ENCODE measurements at places on chromosomes 4 and X.
A peak's percentile ranks its signal among the peaks of the same experiment; 100 is the strongest.

DNA sequence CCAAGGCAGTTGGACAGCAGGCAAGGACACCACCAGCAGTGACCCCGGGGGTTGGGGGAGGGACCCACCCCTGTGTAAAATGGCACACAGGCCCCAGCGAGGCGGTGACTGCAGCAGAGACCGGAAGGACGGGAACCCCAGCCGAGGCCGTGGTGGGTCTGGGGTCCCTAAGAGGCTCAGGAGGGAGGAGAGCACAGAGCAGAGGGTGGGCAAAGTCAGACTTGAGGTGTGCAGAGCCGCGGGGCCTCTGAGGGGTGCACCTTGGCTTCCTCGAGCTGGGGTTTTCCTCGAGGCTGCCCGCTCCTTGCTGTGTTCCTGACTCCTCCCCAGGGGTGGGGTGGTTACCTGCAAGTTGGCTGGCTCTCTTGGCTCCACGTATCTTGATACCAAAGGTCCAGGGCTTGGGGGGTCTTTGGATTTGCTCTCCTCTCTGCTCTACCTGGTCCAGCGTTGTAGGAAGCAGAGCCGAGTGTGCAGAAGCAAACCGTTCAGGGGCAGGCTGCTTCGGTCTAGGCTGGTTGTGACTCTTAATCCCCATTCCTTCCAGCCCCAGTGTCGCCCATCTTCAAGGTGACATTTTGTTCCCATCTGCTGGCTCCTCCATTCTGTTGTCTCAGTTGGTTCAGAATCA is 37.9 kb upstream of the SORCS2 start:
- DNase-seq = no peak

DNA sequence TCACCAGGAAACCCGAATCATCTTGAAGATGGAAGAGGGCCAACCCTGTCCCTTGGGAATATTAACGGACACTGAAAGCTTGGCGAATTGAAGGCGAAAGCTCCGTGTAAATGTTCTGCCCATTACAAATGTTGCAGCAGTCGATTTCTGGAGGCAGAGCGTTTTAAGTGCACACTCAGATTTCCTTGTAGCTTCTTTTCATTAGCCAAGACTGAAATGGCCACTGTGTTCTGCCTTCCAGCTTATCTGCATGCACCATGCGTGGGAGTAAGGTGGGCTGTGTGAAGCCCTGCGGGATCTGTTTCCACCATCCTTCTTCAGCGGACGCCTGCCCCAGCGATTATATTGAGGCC is 1.3 kb downstream of the SMIM20 start:
- DNase-seq = no peak

DNA sequence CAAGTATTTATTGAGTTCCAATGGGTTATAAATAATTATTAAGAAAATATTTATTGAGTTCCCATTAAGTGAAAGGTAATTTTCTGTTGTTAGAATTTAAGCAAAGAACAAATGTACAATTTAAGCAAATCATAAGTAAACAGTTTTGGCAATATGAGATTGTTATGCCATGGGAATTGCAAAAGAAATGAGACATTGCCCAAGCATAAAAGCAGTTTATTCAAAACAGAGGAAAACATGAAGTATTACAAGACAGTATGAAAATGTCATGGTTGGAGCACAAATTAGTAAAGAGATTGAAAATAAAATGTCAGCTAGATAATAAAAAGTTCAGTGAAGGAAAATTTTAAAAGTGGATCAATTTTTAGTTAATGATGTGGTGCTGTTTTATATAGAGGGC is 706.1 kb upstream of the EPHA5 start:
- no peak for DNase-seq

DNA sequence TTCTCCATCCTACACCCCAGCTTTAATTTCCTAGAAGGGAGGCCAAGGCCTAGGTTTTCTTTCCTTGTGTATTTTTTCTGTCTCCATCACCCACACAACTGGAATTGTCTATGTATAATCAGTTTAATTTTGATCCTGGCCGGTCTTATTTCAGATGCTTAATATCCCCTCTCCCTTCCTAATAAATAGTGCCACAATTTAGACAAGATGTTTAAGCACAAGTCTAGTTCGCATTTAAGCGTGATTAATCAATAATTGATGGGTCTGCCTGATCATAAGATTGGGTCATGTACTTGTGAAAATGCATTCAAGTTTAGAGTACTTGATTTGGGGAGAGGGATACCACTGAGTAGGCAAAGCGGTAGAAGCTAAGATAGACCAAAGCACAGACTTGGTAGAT is 2.4 kb downstream of the BMP2K start:
- no peak for DNase-seq

GRCh38 chrX:103697687-103698086 is 11.2 kb upstream of the MORF4L2 start:
- no peak for DNase-seq

DNA sequence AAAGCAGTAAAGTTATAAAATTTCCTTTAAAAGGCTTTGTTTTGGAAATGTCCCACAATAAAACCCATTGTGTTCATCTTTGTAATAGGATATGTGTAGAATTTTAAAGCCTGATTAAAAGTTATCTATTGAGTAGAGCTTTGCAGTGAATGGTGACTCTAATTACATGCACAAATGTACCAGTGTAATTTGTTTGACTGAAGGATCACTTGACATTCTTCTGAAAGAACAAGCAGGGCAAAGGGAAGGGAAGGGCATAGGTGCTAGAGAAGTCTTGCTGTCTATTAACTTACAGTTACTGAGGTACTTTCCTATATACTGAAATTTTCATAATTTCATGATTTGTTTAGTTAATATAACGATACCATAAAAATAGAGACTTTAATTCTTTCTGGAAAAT is 70.8 kb downstream of the STIM2 start:
- no peak for DNase-seq

DNA sequence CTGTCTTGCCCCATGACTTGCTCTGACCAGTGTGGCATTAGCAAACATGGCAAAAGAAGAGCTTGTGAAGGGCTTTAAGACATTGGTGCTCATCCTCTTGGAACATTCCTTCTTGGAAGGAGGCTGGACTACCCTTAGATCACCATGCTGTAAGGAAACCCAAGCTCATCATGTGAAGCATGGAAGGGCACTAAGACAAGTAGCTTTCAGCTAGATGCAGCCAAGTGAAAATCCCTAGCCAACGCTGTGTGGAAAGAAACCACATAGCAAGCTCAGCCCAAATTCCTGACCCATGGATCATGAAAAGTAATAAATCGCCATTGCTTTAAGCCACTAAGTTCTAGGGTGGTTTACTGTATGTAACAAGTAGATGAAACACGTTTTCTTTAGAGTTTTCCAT is 12.4 kb upstream of the PACRGL start:
- DNase-seq = peak; percentile 94

DNA sequence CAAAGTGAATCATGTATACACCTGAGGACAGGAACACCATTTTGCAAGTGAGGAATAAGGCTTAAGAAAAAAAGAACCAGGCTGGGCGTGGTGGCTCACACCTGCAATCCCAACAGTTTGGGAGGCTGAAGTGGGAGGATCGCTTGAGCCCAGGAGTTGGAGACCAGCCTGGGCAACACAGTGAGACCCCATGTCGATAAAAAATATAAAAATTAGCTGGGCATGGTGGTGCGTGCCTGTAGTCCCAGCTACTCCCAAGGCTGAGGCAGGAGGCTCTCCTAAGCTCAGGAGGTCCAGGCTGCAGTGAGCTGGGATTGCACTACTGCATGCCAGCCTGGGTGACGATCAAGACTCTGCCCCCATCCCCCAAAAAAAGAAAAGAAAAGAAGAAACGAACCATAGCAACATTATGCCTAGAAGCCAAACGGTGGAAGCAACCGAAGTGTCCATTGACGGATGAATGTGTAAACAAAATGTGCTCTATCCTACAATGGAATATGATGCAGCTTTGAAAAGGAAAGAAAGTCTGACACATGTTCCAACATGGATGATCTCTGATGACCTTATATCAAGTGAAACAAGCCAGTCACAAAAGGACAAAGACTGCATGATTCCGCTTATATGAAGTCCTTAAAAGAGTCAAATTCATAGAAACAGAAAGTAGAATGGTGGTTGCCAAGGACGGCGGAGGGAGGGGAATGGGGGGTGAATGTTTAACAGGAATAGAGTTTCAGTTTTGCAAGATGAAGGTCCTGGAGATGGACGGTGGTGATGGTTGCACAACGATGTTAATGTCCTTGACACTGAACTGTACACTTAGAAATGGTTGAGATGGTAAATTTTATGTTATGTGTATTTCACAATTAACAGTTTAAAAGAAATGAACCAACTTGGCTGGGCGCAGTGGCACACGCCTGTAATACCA is 8.6 kb upstream of the KIAA0232 start:
- no peak for DNase-seq

DNA sequence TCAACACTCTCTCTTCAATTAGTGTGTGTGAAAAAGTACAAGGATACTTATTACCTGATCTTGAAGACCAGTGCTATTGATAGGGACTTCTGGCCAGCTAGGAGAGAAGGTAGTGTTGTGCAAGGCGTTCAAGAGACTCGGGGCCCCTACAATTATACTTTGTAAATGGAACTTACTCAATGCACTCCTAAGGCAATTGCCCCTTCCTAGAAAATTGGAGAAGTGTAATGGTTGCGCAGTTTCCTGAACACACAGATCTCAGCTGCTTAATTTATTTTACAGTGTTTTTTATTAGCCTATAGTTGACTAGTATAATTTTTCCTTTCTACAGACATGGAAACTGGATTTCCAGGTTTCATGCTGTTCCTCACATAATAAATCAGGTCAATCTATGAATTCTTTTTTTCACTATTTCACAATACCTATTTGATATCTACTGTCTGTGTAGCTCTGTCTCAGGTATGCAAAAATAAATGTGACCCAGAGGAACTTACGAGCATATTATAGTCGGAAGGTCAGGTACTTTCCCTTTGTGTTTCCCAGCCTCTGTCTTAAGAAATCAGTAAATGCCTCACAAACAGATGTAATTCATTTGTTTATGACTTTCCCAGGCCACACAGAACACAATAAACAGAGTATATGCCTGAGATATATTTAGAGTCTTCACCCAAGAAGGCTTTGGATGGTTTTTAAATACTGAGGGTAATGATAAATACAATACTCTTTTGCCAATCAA is 89.1 kb upstream of the TET2 start:
- no peak for DNase-seq

DNA sequence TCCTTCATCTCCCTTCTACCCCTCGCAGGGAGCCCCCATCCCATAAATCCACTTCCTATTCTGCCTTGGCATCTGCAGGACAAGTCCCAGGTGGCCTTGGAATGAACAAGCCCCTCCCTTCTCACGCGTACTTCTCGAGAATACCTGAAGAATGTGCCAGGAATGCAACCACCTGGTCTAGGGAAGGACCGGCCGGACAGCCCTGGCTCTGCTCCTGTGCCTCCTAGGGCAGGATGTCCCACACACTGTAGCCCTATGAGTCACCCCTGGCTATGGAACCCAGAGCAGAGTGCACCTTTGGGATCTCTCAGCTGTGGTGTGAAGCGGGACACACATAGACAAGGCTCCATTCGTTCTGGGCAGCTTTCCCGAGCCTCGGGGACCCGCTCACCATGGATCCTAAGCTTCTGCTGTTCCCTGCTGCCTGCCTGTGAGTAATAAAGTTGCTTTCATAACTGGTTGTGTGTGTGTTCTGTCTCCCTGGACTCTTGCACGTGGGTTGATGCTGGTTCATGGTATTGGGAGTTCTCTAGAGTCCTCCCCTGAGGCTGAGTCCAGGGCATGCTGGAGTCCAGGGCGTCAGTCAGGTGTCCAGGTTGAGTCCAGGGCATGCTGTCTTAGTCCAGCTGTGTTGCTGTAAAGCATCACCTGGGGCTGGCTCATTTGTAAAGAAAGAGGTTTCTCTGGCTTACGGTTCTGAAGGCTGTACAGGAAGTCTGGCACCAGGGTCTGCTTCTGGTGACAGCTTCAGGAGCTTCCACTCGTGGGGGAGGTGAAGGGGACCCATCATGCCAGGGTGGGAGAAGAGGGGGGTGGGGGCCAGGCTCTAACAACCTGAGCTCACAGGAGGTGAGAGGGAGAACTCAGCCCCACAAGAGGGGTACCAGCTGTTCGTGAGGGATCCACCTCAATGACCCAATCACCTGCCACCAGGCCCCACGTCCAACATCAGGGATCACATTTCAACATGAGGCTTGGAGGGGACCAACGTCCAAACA is 7.4 kb upstream of the PDE6B start:
- DNase-seq = no peak

GRCh38 chr4:25884031-25884782 is 21.4 kb upstream of the SEL1L3 start:
- DNase-seq = peak; percentile 78

- no peak for DNase-seq
These were observed 20.2 kb downstream of the SETD7 start for GRCh38 chr4:139535871-139536234.

GRCh38 chr4:55216863-55217635 is 91.7 kb upstream of the KDR start:
- no peak for DNase-seq

DNA sequence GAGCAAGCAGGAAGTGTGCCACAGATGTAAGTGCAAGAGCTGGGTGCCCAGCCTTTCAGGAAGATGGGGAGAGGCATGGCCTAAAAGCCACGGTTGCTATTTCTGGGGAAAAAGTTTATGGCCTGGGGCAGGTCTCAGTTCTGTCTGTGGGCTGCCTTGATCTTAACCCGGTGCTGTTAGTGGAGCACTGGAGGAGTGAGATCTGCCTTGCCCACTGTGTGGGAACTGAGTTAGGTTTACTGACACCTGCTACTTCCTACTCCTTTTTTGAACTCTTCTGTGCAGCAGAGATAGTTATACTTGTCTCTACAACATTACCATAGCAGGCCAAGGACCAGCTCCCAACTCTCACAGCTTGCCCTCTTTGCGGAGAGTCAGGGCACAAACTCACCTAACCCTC is 76.5 kb downstream of the ITM2A start:
- no peak for DNase-seq

GRCh38 chrX:35101901-35102300 is 159.3 kb downstream of the FAM47B start:
- DNase-seq = no peak

GRCh38 chrX:10989386-10989785 is 121.7 kb upstream of the HCCS start:
- DNase-seq = peak; percentile 8

DNA sequence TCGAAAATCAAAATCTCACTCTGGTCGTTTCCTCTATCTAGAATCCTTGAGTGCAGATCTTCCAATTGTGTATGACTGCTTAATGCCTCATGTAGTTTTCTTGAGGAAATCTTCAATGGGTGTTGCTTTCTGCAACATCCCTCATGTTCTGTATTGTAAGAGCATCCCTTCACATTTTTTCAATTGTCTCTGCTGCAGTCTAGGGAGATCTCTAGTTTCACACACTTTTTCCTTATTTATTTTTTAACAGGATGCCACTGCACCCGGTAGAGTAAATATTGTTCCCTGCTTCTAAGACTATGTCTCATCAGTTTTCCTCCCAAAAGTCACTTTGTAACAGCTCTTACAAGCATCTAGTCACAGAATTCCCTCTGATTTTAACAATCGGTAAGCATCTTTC is 50.3 kb downstream of the UGT2B4 start:
- DNase-seq = no peak

- DNase-seq = no peak
These were observed 160.0 kb downstream of the HNRNPD start for GRCh38 chr4:82213485-82214417.

GRCh38 chr4:1806596-1807331 is 13.7 kb downstream of the FGFR3 start:
- no peak for DNase-seq

Measured in RCC 7860 (cell line).